ENCODE measurements at places on chromosomes 2 and 18.
A peak's percentile ranks its signal among the peaks of the same experiment; 100 is the strongest.

GRCh38 chr2:224948859-224949258 is 93.4 kb downstream of the DOCK10 start:
- DNase-seq, result no peak

- DNase-seq, result no peak
These were observed 84.7 kb upstream of the NEDD4L start for GRCh38 chr18:57959278-57959677.

DNA sequence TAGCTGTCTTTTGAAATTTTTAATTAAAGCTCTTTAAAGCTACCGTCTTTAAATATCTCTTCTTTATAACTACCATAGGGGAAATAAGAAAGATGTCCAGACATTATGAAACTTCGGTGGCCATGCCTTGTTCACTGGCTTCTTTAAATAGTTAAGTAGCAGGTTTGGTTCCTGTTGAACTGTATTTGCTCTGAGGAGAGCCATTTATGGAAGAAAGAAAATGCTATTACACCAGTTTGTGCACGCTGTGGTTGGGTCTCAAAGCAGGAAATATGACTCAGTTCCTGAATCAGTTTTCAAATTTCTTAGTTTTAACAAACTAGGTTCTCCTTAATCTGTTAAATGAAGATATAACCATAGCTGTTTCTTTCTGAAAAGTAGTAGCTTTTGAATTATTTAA is 12.2 kb downstream of the ARPC2 start:
- no peak for DNase-seq

- no peak for DNase-seq
These were observed 331.3 kb upstream of the CNTNAP5 start for GRCh38 chr2:123693836-123694235.

- no peak for DNase-seq
These were observed 14.7 kb upstream of the ITGB6 start for GRCh38 chr2:160214461-160215445.

DNA sequence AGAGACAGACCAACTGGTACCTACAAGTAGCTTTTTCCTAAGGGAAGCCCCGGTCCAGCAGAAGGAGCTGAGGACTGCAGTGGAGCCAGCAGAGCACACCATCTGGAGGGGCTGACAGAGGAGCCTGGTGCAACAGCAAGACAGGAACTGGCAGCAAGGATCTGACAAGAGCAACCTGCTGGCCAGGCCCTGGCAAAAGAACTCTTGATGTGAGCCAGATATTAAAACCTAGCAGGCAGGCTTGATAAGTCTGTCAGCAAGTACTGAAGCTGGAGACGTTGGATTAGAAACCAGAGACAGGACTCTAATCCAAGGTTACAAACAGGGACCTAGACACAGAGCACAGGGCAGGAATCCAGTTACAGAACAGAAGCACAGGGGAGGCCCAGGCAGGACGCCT is 260.7 kb upstream of the MGAT5 start:
- DNase-seq, result no peak

DNA sequence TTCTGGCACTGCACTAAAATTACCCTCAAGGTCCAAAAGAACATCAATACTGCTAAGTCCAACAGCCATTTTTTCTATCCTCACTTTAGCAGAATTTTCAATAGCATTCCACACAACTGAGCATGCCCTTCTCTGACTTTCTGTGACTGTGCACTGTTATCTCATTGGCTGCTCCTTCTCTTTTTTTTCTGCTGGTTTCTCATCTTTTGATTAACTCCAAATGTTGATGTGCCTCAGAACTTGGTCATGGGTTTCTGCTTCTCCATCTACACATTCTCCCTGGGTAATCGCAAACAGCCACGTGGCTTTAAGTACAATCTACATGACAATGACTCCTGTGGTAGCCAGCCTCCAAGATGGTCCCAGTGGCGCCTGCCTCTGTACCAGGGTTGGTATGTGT is 75.0 kb upstream of the CD226 start:
- no peak for DNase-seq

GRCh38 chr2:239934571-239935171 is 90.5 kb downstream of the NDUFA10 start:
- peak; percentile 38 for DNase-seq

GRCh38 chr2:207459990-207460757 is 69.6 kb upstream of the CREB1 start:
- no peak for DNase-seq

DNA sequence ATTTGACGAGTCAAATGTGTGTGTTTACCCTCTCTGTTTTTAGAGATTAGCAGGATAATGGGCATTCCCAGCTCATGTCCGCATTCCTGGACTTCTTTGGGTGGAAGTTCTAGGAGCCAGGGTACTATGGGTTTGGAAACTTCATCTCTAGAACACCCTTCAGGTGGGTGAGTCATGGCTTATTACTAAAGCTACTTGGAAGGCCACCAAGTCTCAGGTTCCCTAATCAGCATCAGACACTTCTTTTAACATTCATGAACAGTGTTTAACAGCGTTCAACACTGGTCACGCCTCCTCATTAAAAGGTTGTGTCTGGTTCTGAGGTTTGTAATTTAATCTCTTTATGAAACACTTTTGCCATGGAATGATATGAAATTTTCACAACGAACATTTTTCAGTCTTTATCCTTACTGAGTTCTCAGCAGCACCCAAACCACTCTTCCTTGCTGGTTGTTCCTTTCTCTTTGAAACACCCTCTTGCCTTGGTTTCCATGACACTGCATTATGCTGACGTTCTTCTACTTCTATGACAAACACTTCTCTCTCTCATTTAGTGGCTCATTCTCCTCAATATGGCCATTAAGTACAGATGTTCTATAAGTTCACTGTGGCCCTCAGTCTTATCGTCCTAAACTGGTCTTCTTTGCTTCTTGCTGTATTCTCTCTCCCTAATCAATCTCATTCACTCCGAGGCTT is 49.3 kb downstream of the MMADHC start:
- DNase-seq, result no peak

GRCh38 chr2:113169002-113169530 is 4.7 kb upstream of the PSD4 start:
- DNase-seq, result no peak

DNA sequence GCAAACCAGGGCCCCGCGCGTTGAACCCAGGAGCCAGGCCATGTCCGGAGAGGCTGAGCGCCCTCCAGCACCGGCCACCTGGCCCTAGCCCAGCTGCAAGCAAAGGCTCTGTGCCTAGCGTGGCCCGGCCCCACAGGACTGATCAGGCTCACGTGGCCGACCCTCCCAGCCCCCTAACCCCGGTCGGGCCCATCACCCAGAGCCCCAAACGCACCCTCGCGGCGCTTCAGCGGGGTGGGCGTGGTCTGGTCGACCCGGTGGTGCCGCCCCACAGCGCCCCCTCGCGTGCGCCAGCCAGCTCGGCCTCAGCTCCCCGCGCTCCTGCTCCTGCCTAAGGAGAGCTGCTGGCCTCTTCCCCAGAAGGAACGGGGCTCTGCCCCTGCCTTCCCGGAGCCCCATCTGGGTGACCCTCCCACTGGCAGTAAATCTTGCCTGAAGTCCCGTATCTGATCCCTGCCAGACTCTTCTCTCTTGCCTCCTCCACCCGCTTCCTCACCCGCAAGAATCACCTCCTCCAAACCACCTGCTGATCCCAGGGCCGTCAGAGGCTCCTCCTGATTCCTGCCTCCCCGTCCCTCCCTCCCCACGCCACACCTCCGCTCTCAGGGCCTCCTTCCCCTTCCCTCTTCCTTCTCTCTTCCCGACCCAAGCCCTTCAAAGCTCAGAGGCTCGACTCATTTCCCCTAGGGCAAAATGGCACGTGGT is 12.3 kb upstream of the TEX51 start:
- DNase-seq, result peak; percentile 17

DNA sequence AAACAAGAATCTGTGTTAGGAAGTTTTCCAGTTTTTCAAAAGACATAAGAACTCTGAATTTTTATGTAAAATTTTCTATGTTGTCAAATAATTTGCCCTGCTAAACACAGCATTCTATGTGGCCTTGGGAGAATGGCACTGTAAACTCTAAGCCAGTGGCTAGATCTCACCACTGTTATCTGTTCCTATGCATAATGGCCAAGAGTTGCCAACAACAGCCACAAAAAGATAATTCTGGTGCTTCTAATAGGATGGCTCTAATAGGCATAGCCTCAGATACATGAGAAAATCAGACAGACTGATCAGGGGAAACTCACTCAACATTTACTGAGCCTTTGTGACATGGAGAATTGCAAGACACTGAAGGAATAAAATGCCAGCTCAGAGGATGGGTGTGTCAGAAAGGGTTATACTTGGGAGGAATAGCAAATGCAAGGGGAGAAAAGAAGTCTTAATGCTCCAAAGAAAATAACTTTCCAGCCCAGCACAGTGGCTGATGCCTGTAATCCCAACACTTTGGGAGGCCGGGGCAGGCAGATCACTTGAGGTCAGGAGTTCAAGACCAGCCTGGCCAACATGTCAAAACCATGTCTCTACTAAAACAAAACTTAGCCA is 63.7 kb downstream of the COBLL1 start:
- no peak for DNase-seq

DNA sequence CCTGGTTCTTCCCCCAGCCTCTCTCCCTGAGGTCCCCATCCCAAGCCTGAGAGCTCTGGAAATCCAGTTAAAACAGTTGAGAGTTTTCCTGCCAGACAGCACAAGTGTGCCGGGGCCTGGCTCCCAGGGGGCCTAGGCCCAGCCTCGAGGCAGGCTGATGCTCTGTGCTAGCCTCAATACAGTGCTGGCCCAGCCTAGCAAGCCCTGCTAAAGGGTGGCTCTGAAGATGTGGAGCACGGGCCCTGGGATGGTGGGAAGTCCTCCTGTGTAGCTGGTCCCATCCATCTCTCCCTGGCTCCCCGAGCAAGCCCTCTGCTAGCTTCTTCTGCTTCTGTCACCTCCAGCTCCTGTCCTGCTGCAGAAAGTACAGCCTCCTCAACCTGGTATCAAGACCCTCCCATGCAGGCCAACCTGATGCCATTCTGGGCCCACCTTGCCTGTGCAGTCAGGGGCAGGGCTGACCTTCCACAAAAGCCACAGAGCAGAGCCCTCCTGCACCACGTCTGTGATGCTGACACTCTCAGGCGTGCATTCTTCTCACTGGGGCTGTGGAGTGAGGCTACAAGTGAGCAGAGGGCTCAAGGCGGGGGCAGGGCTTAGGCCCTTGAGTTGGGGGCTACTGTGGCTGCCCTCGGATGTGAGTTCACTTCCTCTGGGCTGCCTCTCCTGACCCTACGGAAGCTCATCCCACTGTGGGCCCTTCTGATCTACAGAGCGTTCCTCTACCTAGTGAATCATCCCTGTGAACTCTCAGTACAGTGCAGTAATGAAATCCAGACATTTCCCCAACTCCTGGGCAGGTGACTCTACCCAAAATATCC is 60.1 kb upstream of the LAPTM4A start:
- DNase-seq, result no peak

DNA sequence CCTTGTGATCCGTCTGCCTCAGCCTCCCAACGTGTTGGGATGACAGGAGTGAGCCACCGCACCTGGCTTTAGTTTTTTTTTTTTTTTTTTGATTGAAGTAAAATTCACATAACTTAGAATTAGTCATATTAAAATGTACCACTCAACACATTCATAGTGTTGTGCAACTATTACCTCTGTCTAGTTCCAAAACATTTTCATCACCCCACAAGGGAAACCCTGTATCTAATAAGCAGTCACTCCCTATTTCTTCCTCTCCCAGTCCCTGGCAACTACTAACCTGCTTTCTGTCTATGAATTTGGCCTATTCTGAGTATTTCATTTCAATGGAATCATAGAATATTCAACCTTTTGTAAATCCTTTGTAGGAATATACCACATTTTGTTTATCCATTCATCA is 123.9 kb upstream of the FAM117B start:
- no peak for DNase-seq

GRCh38 chr18:23918395-23919032 is 96.0 kb upstream of the TTC39C start:
- peak; percentile 79 for DNase-seq

DNA sequence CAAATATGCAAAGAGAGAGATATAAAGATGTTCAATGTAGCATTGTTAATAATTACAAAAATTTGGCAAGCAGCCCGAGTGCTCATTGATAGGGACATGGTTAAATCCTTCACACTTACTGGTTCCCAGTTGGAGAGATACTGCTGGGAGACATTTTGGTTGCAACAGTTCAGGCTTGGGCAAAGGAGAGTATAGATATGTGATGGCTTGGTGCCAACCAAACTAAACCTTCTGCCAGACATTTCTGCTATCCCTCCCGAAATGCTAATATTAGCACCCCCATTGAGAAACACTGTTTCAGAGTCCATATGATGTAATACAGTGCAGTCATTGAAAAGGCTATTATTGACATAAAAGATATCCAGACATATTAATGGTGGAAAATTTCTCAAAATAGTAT is 11.5 kb downstream of the GEN1 start:
- DNase-seq, result no peak

DNA sequence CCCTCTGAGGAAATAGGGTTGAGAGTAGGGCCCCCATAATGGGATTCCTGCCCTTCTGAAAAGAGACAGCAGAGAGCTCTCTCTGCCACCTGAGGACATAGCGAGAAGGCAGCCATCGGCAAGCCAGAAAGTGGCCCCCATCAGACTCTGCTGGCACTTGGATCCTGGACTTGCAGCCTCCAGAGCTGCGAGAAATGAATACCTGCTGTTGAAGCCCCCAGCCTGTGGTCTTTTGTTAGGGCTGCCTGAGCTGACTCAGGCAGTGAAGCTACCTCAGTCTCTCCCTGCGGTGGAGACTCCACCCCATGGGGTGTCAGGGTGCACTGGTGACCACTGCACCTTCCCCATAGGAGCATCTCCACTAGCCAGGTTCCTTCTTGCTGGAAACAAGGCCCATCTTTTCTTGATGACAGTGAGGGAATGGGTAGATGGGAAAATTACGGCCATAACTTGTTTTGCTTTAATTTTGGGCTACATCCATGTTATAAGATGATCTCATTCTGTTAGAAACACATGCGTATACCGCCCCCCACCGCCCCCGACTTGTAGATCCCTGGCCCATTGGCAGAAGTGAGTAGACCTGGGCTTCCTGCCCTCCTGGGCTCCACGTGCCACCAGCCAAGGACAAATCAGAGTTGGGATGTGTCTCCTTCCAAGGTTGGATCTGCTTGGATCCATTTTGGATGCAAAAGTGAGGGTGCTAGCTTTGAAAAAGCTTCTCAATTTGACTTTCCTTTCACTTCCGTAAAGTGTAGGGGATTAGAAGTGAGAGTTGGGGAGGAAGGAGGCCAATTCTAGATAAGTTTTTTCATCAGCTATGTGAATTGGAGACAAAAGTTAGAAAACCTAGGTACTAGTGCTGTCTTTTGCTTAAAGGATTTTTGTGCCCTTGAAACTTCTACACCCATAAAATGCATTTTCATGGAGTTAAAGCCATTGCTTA is 42.9 kb downstream of the NCK2 start:
- no peak for DNase-seq

GRCh38 chr2:155026651-155027174 is 328.2 kb downstream of the KCNJ3 start:
- DNase-seq, result no peak

All from activated CD4-positive, alpha-beta T cell treated with anti-CD3 and anti-CD28 coated beads for 24 hours (primary cell).